ENCODE measurements at places on chromosomes 1 and 21.

DNA sequence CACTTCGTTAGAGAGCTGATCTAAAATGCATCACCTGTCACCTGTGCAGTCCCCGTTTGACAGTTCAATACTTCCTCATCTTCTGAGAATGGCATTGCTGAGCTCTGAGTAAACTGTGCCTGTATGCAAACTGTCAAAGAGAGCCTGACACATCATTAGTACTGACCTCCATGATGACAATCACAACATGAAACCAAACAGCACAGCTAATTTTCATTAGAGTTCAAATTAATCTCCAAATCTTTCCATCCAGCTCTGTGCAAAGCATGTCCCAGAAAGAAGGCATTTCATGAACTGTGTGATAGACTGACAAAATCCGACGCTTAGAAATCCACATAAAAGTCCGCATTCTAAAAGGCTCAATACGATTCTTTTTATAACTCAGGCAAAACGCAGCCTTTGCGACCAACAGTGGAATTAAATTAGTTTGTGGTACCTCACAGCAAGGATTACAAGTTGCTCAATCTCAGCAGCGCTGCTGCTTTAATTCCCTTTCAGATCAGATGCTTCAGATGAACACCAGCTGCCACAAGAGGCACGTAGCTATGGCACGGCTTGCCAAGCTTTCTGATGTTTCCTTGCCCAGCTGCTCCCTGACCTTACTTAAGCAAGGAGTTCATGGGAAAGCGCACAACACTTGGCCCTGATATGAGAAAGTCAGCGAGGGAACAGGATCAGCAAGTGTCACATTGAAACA lies 765.5 kb upstream of the PRMT6 start:
- DNase-seq, result no peak

DNA sequence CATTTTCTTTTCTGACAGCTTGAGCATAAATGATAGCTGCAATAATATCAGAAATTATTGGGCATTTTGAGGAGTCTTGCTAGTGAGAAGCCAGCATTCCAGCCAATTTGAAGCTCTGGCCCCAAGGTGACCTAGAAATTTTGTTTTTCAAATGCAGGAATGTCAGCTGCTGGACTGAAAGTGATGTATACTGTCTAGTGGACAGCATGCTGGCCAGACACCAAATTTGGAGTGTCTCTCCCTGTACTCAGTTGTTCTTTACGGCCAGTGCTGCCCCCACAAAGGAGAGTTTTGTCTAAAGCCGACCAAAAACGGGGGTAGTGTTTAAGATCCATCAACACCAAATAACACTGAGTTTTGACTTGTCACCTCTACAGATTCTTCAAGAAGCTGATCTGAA lies 5.2 kb downstream of the RGS7 start:
- no peak for DNase-seq

DNA sequence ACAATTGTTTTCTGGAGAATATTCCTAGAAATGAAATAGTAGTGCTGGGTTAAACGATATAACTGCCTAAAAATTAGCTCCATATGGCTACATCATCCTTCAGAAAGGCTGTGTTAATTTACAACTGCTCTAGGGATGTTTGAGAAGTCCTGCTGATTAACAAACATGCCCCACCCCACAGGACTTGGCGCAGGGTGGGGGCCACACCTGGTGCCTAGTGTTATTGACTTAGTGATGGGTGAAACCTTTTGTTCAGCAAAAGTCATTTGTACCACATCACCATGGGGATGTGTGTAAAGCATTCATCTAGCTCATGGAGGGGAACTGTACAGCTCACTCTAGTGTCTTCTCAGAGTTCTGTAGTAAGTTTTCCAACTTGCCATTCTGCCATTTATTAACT lies 492.8 kb downstream of the CAMTA1 start:
- no peak for DNase-seq

DNA sequence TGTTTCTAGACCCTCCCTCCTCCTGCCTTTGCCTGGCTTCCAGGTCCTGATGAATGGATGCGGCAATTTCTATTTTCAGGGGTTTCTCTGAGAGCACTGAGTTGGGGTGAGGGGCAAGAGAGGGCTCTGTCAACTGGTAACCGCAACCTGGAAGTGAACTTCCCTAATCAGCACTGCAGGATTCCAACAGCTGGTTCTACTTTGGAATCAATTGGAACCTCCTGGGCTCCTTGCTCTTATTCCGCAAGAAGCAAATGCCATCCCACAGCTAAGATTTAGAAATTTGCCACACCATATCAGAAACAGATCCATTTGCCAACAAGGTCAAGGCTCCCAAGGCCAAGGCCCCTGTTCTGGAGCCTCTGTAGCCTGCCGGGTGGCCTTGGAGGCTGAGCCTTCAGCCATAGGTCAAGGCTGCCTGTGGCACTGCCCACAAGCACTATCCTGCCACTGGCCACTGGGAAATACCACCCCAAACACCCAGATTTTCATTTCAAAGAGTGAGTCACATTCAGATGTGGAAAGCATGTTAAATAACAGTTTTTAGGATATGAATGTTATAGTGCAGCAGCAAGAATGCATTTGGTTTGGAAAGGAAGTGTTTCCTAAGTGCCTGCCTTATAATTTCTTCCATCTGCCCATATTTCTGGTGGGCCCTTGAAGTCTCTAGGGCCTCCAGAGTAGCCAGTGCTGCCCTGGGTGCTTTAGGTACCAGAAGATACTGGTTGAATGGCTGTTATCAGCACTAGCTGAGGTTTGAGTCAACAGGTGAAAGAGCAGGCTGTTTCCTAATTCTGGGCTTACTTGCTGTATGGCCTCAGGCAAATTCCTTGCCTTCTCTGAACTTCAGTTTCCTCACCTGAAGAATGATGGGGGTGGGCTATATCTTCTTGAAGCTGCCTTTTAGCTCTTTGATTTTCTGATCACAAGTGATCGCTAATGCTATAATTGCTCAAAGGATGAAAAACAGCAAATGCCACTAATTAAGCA lies 56.3 kb upstream of the JUN start:
- DNase-seq, result no peak

GRCh38 chr1:5010656-5011055 lies 356.2 kb downstream of the AJAP1 start:
- DNase-seq, result no peak

- DNase-seq, result no peak
These were observed 22.7 kb downstream of the MAB21L3 start for GRCh38 chr1:116133696-116134475.

DNA sequence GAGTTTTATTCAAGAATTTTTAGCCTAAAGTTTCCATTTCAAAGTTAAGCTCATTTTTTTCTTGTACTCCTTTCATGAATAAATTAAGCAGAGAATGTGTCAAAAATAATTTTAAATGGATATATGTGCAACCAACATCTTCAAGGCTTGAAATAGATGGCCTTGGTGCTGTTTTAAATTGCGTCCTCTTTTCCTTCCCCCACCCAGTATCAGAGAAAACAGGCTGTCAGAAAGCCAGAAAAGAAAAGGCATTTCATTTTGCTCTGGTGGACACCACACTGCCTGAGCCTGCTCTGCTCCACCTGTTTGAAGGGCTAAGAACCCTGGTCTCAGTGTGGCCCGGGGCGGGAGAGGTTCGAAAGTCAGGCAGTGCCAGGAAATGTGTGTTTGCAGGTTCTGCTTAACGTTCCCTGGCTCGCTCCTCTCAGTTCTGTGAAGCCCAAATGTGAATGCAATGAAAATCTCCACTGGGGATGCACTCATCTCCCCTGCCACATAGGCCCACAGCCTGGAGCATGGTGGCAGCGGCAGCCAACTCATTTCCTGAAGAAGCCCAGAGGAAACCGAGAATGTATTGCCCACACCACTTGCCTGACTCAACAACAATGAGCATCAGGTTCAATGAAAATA lies 134.4 kb downstream of the SDCCAG8 start:
- DNase-seq, result no peak

- DNase-seq, result no peak
These were observed 199.2 kb upstream of the ST6GALNAC5 start for GRCh38 chr1:76668046-76668445.

DNA sequence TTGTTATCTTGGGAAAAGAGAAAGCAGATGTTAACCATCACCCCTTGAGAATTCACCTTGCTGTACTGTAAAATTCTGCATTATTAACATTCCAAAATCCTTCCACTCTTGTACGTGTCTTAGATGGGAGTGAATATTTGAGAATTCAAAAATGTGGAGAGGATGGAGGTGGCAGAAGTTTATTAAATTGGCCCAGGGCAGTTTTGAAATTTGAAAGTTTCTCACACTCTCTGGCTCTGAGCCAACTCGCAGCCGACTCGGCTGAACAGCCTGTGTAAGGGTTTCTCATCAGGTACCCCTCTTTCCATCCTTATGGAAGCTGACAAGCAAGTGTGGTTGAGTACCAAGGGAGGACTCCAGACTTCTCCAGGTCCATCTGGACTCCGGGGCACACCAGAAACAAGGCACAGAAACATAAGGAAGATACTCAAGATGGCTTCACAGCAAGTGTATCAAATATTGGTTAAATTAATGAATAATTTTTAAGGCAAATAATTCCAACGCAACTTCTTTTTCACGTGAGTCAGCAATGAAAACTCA lies 45.1 kb downstream of the RRAGC start:
- no peak for DNase-seq

- no peak for DNase-seq
These were observed 1.0 kb downstream of the IQGAP3 start for GRCh38 chr1:156571261-156571852.

- DNase-seq, result no peak
These were observed 84.4 kb downstream of the HMGB4 start for GRCh38 chr1:33948291-33948690.

DNA sequence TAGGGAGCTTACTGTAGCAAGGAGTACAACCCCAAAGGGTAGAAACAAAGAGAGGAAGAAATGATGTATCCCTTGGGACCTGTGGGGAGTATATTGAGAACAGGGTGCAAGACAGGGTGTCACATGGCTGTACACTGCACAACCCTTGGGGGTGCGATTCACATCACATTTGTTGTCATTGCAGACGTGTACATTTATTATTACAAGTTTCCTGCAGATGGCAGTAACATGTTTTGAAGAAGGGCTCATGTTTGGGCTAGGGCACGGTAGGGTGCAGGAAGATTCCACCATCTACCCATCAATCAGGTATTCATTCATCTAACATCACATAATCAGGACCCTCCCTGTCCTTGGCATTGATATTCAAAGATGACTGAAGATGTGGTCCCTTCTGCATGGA lies 62.5 kb downstream of the NDUFS5 start:
- no peak for DNase-seq

DNA sequence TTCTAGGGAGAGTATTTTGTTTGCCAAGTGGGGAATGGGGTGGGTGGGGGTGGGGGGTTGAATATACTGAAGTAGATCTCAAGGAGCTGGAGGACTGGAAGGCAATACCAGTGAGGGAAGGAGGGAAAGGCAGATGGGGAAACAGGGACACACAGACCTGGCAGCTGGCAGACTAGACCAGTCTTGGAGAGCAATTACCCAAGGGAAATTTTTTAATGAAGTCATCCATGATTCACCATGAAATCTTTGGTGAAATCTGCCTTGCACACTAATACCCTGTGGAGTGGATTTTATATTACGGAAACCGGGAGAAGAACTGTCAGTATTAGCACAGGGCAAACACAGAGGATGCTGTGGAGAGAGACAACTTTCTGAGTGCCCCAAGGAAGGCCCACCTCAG lies 29.7 kb upstream of the MARK1 start:
- no peak for DNase-seq

GRCh38 chr1:245060684-245061374 lies 94.0 kb upstream of the KIF26B start:
- no peak for DNase-seq

GRCh38 chr1:186494832-186495271 lies 33.9 kb upstream of the PDC start:
- DNase-seq, result no peak

- DNase-seq, result no peak
These were observed 16.5 kb downstream of the MYBPH start for GRCh38 chr1:203158960-203159665.

DNA sequence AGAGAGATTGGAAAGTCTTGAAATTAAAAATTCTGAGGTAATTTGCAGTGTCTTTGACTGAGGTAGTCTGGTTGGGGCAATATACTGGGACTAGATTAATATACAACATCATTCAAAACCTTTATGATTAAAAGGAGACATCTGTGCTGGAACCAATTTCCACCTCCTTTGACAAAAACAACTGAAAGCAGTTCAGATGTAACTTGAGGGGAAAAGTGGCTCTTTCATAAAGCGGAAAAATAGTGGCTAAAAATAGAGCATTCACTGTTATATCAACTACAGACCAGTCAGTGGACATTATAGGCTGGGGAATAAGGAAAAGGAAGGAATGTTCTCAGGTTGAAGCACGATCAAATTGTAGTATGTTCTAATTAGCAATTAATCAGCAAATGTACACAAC lies 635.9 kb downstream of the SMYD3 start:
- DNase-seq, result no peak

DNA sequence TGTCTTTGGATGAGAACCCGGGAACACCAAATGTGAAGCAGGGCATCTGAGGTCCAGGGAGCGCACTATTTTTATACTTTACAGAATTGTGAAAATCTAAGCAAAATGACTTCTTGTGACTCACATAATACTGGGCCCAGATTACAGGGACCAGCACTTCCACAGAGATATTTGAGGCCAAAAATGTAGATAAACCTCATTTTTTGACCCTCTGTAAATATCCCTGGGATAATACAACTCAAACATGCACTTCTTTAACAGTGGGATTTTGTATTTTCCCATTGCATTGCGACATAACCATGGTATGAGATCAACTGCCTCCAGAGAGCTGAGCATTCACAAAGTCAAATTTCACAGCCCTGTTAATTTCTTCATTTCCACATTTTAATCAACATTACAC lies 289.4 kb upstream of the ADGRL4 start:
- DNase-seq, result no peak

GRCh38 chr1:25989440-25990234 lies 8.2 kb downstream of the PAFAH2 start:
- DNase-seq, result no peak

All from activated CD4-positive, CD25-positive, alpha-beta regulatory T cell treated with anti-CD3 and anti-CD28 coated beads, Interleukin-2, amount 50 U/mL, for 16 hours (primary cell).